ENCODE measurements at places on chromosomes 1 and 21. TPM values are rescaled to one million over a fixed set of nuclear protein-coding genes. Genes with fewer than 3 reads are reported as not detected.
A peak's percentile ranks its signal among the peaks of the same experiment; 100 is the strongest.

- no peak overlapping the region for H3K4me3 ChIP-seq
- no peak overlapping the region for H3K27ac ChIP-seq
- DNase-seq = no peak
- H3K27me3 ChIP-seq = no peaks in the 10 kb centered on the region
- no peaks in the 10 kb centered on the region for H3K36me3 ChIP-seq
Measured at GRCh38 chr1:225607355-225607754, 45.6 kb downstream of the ENAH start.

HCRTR1 gene
- not detected for polyA plus RNA-seq

- peaks cover 29% of the 10 kb centered on the region for H3K4me1 ChIP-seq
- DNase-seq = no peak
- H3K36me3 ChIP-seq = no peaks in the 10 kb centered on the region
- no peaks in the 10 kb centered on the region for H3K27me3 ChIP-seq
- H3K4me3 ChIP-seq = peak overlapping the region; percentile 89
- H3K27ac ChIP-seq = no peak overlapping the region
Measured at GRCh38 chr1:64967381-64967780, 1.0 kb upstream of the JAK1 start.

ATP1A1 gene
- 92.6 TPM for polyA plus RNA-seq

OR2T11 gene
- polyA plus RNA-seq = not detected

GNG12 gene
- not detected for polyA plus RNA-seq

KCND3 gene
- polyA plus RNA-seq = not detected

ST6GALNAC3 gene
- 9.2 TPM for polyA plus RNA-seq

DNA sequence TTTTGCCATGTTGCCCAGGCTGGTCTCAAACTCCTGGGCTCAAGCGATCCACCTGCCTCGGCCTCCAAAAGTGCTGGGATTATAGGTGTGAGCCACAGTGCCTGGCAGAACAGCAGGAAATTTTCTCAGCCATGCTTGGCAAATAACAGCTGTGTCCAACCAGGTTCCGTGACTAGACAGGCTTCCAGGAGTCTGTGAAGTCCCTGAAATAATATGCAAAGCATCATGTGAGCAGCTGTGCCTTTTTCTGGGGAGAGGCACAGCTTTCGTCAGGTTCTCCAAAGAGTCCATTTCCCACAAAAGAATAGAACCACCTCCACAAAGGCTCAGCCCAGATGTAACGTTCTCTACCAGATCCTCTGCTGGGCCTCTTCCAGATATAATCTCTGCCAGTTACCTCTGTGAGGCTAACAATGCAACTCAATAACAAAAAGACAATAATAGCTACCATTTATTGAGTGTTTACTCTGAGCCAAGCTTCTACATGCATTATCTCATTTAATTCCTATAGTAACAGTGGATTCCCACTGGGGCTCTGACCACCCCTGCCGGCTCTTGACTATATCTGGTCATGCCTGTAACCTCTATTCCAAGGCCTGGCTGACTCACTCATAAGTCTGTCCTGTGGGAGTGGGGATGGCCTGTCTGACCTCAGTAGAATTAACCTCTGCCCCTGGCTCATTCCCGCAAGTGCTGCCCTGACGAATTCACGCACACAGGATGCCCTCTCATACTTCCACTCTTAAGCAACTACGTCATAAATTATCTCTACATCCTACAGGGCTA lies 4.0 kb upstream of the NKAIN1 start:
- peaks cover 23% of the 10 kb centered on the region for H3K27me3 ChIP-seq
- peaks cover 4% of the 10 kb centered on the region for H3K4me1 ChIP-seq
- no peak for DNase-seq
- no peak overlapping the region for H3K27ac ChIP-seq
- no peaks in the 10 kb centered on the region for H3K36me3 ChIP-seq
- no peak overlapping the region for H3K4me3 ChIP-seq

TMEM240 gene
- not detected for polyA plus RNA-seq

DNA sequence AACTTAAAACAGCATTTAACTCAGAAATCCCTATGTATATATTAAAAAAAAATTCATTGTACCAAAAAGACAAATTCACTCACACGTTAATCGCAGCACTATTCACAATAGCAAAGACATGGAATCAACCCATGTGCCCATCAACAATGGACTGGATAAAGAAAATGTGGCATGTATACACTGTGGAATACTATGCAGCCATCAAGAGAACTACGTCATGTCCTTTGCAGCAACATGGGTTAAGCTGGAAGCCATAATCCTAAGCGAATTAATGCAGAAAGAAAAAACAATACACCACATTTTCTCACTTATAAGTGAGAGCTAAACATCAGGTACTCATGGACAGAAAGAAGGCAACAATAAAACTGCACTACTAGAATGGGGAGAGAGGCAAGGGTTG lies 99.4 kb downstream of the FAF1 start:
- H3K27ac ChIP-seq = no peak overlapping the region
- H3K27me3 ChIP-seq = no peaks in the 10 kb centered on the region
- no peaks in the 10 kb centered on the region for H3K4me1 ChIP-seq
- no peaks in the 10 kb centered on the region for H3K36me3 ChIP-seq

DNA sequence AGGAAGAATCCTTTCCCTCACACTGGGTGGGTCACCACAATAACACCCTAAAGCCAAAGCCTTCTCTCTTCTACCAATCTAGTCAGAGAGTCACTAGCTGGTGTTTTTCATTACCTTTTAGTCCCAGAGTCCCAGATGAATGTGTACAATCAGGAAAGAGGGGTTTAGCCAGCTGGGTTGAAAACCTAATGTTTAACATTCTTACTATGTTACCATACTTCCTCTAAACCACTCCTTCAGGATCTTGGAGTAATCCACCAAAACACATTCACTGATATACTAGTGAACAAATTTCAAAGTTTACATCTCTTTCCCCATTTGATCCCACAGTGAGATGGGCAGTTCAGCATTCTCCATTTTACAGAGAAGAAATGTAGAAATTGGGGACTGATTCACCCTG lies 9.7 kb downstream of the LPAR3 start:
- no peaks in the 10 kb centered on the region for H3K27me3 ChIP-seq
- no peaks in the 10 kb centered on the region for H3K36me3 ChIP-seq
- no peaks in the 10 kb centered on the region for H3K4me1 ChIP-seq
- H3K27ac ChIP-seq = no peak overlapping the region
- no peak overlapping the region for H3K4me3 ChIP-seq

- no peaks in the 10 kb centered on the region for H3K4me1 ChIP-seq
- H3K27me3 ChIP-seq = no peaks in the 10 kb centered on the region
Measured at GRCh38 chr1:61125263-61125662, 42.9 kb downstream of the NFIA start.

OR2T35 gene
- not detected for polyA plus RNA-seq

SUSD4 gene
- 0.34 TPM for polyA plus RNA-seq

RAP1GAP gene
- not detected for polyA plus RNA-seq

COL24A1 gene
- 0.13 TPM for polyA plus RNA-seq

UBQLN4 gene
- 2.3 TPM for polyA plus RNA-seq

- no peak overlapping the region for H3K27ac ChIP-seq
- H3K4me3 ChIP-seq = no peak overlapping the region
- DNase-seq = no peak
Measured at GRCh38 chr1:101509370-101509769, 272.6 kb downstream of the S1PR1 start.

PPFIA4 gene
- 1.0 TPM for polyA plus RNA-seq

SPATA46 gene
- polyA plus RNA-seq = not detected

- no peaks in the 10 kb centered on the region for H3K27me3 ChIP-seq
- no peak overlapping the region for H3K4me3 ChIP-seq
- no peaks in the 10 kb centered on the region for H3K36me3 ChIP-seq
- H3K27ac ChIP-seq = peak overlapping the region; percentile 70
- H3K4me1 ChIP-seq = peaks cover 34% of the 10 kb centered on the region
Measured at GRCh38 chr1:45407629-45408287, 67.5 kb upstream of the MUTYH start.

- peak overlapping the region; percentile 76 for H3K27ac ChIP-seq
- H3K36me3 ChIP-seq = no peaks in the 10 kb centered on the region
- no peaks in the 10 kb centered on the region for H3K27me3 ChIP-seq
- DNase-seq = peak; percentile 89
- H3K4me1 ChIP-seq = peaks cover 15% of the 10 kb centered on the region
Measured at GRCh38 chr1:101112051-101112780, 86.6 kb upstream of the DPH5 start.

- no peaks in the 10 kb centered on the region for H3K36me3 ChIP-seq
- H3K4me1 ChIP-seq = peaks cover 46% of the 10 kb centered on the region
- H3K4me3 ChIP-seq = peak overlapping the region; percentile 63
- DNase-seq = peak; percentile 82
Measured at GRCh38 chr21:45130324-45130774, 56.0 kb downstream of the ADARB1 start.

DNA sequence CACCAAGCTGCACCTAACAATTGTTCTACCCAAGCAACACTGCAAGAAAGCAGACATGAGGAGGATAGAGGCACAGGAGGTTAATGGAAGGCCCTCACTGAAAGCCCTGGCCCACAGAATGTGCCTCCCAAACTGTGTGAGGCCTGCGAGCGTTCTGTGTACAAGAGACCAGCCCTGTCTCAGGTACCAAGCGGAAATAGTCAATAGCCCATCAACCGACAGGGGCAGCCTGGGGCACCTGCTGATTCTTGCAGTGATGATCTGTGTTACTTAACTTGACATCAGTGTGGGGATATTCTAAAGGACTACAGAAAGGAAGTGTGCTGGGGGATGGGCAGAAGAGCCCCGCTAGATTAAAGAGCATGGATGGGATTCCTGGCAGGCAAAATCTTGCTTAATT lies 392.4 kb downstream of the KCNH1 start:
- no peaks in the 10 kb centered on the region for H3K27me3 ChIP-seq
- no peaks in the 10 kb centered on the region for H3K36me3 ChIP-seq
- DNase-seq = no peak
- no peak overlapping the region for H3K4me3 ChIP-seq
- no peak overlapping the region for H3K27ac ChIP-seq
- no peaks in the 10 kb centered on the region for H3K4me1 ChIP-seq

ATF6 gene
- polyA plus RNA-seq = 22.2 TPM

GRCh38 chr21:45573452-45574035 lies 31.3 kb upstream of the SLC19A1 start:
- H3K27me3 ChIP-seq = no peaks in the 10 kb centered on the region
- no peak overlapping the region for H3K4me3 ChIP-seq
- no peaks in the 10 kb centered on the region for H3K36me3 ChIP-seq
- H3K4me1 ChIP-seq = no peaks in the 10 kb centered on the region
- H3K27ac ChIP-seq = no peak overlapping the region

DNASE2B gene
- polyA plus RNA-seq = not detected

DNA sequence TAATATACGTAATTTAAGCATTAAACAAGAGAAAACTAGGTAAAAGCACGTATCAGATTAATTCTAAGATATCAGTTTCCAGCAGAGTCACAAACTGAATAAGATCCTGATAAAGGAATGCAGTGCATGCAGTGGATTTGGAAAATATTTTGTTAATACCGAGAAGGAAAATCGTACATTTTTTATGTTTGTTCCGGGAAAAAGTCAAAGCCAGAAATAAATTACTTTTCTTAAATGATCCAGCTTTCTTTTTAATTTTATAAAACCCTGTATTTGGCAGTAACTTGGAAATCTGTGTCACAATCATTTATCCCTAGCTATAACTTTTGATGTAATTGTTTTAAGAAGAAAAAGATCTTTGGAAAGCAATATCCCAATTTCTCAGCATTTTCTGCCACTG lies 955 bp downstream of the PALMD start:
- H3K4me3 ChIP-seq = no peak overlapping the region
- H3K27me3 ChIP-seq = peaks cover 12% of the 10 kb centered on the region

GRCh38 chr1:228101994-228102790 lies 933 bp downstream of the C1orf35 start:
- peak overlapping the region; percentile 87 for H3K27ac ChIP-seq
- DNase-seq = peak; percentile 52
- H3K4me1 ChIP-seq = peaks cover 36% of the 10 kb centered on the region
- peak overlapping the region; percentile 57 for H3K4me3 ChIP-seq
- no peaks in the 10 kb centered on the region for H3K27me3 ChIP-seq
- peaks cover 44% of the 10 kb centered on the region for H3K36me3 ChIP-seq

GRCh38 chr1:39189592-39190041 lies 14.9 kb upstream of the MACF1 start:
- H3K4me3 ChIP-seq = no peak overlapping the region
- H3K27ac ChIP-seq = no peak overlapping the region
- no peaks in the 10 kb centered on the region for H3K36me3 ChIP-seq
- H3K4me1 ChIP-seq = no peaks in the 10 kb centered on the region
- no peaks in the 10 kb centered on the region for H3K27me3 ChIP-seq
- no peak for DNase-seq

DNA sequence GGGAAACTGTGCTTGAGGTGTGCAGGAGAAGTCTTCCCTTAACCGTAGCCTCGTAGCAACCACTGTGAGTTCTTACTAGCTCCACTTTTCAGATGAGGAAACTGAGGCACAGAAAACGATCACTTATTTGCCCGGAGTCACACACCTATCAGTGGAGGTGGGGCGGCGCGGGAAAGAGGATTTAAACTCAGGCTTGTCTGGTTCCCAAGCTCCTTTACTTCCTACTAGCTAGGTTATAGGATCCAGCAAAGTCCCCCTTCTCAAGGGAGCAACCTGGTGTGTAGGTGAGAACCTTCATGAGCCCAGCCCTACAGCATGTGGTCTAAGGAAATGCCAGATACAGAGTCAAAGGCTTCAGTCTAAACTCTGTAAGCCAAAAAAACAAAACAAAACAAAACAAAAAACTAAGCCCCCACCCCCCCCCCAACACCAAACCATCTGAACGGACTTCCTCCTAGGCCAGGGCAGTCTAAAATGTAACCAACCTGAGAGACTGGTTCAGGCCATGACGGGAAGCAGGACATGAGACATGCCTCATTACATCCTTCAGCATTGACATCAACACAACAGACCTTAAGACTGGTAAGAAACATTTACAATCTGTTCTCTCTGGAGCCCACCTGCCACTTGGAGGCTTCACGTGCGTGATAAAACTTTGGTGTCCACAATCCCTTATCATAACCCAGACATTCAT lies 709 bp upstream of the FBXO42 start:
- H3K27me3 ChIP-seq = no peaks in the 10 kb centered on the region
- DNase-seq = peak; percentile 51
- H3K27ac ChIP-seq = peak overlapping the region; percentile 75
- peak overlapping the region; percentile 97 for H3K4me3 ChIP-seq

DNA sequence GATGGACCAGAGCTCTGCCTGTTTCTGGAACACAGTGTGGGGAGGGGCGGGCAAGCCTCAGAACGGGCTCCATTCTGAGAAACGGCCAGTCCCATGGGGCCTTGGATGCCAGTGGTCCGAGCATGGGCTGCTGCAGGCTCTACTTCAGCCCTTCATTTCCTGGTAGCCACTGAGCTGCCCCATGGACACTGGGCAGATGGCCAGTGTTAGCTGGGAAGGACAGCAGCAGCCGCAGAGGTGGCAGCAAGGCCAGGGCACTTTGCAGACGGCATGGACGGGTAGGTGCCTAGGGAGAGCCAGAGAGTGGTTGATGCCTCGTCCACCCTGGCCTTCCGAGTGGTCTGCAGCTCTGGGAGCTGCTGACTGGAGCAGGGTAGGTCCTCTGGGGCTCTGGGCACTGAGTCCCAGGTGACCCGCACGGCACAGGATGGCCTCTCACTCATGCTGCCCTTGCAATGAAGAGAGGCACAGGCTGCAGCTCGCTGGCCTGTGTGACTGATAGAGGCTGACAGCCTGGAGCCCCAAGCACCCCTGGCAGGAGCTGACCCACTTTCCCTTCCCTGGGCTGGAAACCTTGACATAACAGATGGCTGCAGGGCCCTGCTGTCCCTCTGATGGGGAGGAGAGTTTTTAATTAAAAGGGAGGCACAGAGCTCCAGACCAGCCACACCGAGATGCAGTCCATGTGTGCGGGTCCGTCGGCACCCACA lies 87.7 kb upstream of the COL6A1 start:
- no peak overlapping the region for H3K4me3 ChIP-seq
- peaks cover 15% of the 10 kb centered on the region for H3K4me1 ChIP-seq
- H3K27ac ChIP-seq = no peak overlapping the region
- no peaks in the 10 kb centered on the region for H3K36me3 ChIP-seq
- DNase-seq = no peak

AMY1C gene
- polyA plus RNA-seq = not detected

- no peaks in the 10 kb centered on the region for H3K4me1 ChIP-seq
- DNase-seq = no peak
- H3K27ac ChIP-seq = no peak overlapping the region
- no peak overlapping the region for H3K4me3 ChIP-seq
Measured at GRCh38 chr1:23132033-23132432, 36.6 kb downstream of the LUZP1 start.
